ENCODE measurements at places on chromosomes 1 and 21.
A peak's percentile ranks its signal among the peaks of the same experiment; 100 is the strongest.

DNA sequence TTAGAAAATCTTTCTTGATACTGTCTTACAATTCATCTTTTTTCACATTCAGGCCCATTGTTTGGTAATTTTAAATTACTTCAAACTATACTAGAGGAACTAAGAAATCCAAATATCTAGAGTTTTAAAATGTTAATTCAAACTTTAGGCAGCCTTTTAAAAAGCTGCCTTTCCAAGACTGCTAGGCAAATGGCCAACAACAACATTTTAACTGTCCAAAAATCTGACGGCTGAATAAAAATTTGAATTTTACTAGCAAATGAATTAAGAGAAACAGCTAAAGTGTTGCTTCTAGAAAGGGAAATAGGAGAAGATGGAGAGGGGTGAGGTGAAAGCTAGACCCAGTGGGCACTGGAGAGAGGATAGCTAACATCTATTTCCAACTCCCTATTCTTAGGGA is 17.2 kb downstream of the DPYD start:
- DNase-seq = no peak

DNA sequence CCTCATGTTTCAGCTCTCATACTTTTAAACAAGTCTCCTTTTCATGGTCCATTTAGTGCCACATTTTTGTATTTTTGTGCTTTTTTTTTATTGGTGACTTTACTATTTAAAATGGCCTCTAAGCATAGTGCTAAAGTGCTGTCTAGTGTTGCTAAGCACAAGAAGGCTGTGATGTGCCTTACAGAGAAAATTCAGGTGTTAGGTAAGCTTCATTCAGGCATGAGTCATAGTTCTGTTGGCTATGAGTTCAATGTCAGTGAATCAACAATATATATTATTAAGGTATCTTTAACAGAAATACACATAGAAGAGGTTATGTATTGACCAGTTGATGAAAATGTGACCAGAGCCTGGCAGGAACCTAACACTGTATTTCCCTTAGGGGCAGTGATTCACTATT is 12.8 kb upstream of the FUBP1 start:
- DNase-seq = no peak

GRCh38 chr1:236381565-236382158 is 12.4 kb upstream of the EDARADD start:
- DNase-seq = no peak

- DNase-seq = no peak
These were observed 246.1 kb downstream of the FMN2 start for GRCh38 chr1:240337781-240338180.

DNA sequence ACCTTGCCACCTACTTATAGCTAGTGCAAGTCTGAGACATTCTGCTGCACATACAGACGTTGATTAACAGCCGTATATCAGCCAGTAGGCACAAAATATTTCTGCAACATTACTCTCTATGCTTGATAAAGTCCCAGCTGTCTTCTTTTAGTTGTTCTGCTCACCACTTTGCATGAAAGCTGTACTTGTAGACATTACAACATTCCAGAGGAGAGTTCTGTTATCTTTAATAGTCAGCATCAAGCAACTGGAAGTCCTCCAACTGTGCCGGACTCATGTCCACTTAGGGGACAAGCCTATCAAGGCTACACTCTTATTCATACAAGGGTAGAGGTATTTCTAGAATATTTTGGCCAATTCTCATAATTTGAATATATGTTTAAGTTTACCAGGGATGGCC is 50.0 kb downstream of the CACHD1 start:
- DNase-seq = peak; percentile 47

GRCh38 chr1:72942008-72942407 is 659.7 kb upstream of the NEGR1 start:
- DNase-seq = no peak

DNA sequence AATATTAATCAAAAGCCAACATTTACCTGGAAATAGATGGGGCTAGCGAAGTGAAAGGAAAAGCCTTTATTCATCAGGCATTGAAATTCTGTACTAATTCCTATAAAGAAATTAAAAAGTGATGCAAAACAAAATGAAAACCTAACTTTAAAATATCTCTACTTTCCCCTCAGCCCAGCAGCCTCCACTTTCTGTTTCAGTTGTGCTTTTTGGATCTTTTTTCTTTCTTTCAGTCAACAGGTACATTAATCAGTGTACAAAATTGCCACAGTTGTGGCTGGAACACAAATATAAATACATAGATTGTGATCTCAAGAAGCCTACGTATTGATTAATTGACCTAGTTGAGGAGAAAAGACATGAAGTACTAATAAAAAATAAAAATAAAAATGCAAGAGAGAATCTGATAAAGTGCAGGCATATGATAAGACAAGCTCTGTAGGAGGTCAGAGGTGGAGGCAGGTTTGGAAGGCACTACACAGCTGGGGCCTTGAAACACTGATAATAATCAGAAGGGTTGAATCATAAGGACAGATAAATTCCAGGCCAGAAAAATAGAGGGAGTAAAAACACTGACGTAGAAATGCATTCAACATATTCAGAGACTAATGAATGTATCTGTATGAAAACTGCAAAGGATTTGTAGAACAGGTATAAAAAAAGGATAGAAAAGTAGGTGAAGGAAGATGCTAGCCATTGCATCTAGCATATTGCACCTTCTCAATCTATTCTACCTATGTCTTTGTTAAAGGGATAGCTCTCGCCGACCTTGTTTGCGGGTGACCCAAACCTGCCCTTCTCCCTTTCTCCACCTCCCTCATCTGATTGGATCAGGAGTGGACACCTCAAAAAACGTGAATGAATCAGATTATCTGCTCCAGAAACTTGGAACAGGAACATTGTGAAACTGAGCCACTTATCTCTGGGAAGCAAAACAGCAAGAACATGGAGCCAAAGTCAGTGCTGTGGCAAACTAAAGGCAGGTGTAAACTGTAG is 607.8 kb upstream of the ADGRL2 start:
- no peak for DNase-seq

DNA sequence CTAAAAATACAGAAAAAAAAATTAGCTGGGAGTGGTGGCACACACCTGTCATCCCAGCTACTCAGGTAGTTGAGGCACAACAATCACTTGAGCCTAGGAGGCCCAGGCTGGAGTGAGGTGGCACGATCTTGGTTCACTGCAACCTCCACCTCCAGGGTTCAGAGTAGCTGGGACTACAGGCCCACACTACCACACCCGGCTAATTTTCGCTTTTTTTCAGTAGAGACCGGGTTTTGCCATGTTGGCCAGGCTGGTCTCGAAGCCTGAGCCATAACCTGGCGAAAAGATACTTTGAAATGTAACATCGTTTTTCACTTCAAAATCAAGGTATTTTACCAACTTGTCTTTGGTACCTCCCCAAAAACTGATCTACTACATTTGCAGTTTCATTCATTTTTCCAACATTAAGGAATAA is 6.1 kb downstream of the GAS5 start:
- DNase-seq = no peak

GRCh38 chr1:58409890-58410289 is 136.6 kb downstream of the OMA1 start:
- no peak for DNase-seq

GRCh38 chr1:53725238-53725689 is 13.7 kb downstream of the GLIS1 start:
- no peak for DNase-seq

Data from HS-27A (cell line).